ENCODE measurements at places on chromosomes 1 and 21.

DNA sequence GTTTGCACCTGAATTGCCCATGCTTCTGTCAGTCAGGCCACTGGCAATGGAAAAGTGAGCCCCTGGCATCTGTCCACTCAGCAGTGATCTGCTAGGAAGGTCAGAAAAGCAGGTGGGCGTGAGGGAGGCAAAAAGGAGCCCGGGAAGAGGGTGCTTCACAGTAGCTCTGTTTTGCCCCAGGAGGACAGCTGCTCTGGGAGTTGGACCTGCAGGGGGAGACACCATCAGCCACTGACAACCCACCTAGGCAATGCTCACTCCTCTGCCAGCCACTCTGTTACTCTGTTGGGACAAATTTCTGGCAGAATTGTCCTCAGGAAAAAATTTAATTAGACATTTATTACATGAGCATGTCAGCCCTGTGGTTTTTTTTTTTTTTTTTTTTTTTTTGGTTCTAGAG is 146.4 kb downstream of the LRIG2 start:
- no peak for DNase-seq

DNA sequence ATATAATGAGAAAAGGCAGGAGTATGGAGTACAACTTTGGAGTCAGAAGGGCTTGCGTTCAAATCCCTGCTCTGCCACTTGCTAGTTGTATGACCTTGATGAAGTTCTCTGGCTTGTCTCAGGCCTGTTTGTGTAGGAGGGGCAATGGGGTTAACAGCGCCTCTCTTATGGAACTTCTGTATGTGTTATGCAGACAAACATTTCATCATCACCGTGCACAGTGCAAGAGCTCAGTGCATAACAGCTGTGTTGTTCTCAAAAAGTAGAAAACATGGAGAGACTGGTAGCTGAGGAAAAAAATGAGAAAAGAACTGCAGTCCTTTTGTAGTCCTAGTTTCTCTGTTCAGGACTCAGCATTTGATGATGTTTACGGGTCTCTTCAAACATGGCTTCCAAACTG is 10.4 kb upstream of the ZNF648 start:
- DNase-seq: no peak

GRCh38 chr1:161096015-161096414 is 2.1 kb upstream of the KLHDC9 start:
- DNase-seq: no peak

GRCh38 chr1:27554759-27555699 is 48.9 kb downstream of the AHDC1 start:
- no peak for DNase-seq

GRCh38 chr1:6959491-6959890 is 174.2 kb downstream of the CAMTA1 start:
- no peak for DNase-seq

DNA sequence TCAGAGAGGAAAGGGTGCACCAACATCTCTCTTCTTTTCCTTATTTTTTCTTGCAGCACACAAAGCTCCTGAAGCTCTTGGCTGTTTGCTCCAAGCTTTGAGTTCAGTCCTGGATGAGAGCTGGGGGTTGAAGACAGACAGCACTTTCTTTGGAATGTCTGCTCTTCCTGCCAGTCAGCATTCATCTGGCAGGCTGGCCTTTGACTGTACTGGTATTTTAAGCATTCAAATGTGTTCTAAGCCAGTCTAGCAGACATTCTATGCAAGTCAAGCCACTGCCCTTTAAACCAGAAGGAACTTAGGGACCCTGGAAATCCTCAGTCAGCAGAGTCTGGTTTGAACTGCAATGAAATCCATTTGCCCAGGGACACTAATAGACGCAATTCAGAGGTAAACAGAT is 45.0 kb downstream of the XCL1 start:
- DNase-seq: no peak

GRCh38 chr1:246136477-246136876 is 370.6 kb downstream of the SMYD3 start:
- DNase-seq: no peak

GRCh38 chr21:29787361-29787909 is 152.4 kb downstream of the GRIK1 start:
- no peak for DNase-seq

- no peak for DNase-seq
Observed at GRCh38 chr1:38201431-38201830, 154.8 kb upstream of the POU3F1 start.

DNA sequence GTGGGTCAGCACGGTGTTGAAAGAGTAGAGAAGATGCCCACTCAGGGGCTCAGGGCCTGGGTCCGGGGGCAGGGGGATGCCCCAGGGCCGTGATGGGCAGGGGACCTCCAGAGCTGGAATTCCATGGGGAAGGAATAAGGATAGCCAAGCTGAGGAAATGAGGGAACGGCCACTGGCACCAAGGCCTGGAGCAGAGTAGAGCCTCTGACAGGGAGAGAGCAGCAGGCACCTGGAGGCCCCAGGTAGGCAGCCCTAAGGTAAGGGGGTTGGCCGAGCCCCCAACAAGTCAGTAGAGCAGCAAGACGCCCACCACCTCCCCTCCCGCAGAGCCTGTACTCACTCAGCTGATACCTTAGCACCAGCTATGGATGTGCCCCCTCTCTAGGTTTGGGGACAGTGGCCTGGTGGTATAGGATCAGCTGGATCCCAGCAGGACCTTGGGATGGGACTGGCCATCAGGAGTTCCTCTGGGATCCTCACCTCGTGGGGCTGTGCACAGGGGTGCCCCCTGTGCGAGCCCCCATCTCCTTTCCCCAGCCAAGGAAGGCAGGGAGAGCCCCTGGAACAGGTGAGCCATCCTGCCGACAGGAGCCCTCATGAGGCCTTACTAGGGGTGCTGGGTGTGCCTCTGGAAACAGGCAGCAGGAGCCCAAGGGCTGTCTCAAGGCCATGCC is 21.0 kb upstream of the ARF1 start:
- no peak for DNase-seq

DNA sequence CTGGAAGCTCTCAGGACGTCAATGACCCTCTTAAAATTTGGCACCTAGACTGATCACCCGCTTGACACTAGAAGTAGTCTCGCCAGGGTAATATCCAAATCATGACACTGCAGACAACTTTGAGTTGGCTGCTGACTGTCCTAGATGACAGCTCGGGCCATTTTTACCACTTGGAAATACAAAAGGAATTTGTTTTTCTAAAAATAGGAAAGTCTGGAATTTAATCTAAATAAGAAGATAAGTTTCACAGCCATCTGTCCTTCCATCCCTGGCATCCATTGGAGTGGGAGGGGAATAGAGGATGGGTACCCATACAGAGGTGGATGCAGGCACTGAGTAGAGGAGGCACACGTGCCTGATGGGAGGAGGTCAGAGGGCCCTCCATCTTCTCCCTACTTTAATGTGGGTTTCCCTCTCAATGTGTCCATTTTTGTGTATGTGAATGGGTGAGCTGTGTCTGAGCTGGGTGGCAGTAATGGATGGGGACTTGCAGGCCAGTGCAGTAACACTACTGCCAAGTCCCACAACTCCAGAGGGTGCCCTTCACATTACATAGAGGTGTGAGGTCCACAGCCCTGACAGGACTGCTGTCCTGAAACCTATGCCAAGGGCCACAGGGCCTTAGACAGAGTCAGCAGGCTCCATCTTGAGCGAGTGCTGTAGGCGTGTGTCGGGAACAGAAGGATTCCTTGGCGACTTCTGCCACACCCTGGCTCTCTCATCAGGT is 104.8 kb upstream of the IPO9 start:
- no peak for DNase-seq

DNA sequence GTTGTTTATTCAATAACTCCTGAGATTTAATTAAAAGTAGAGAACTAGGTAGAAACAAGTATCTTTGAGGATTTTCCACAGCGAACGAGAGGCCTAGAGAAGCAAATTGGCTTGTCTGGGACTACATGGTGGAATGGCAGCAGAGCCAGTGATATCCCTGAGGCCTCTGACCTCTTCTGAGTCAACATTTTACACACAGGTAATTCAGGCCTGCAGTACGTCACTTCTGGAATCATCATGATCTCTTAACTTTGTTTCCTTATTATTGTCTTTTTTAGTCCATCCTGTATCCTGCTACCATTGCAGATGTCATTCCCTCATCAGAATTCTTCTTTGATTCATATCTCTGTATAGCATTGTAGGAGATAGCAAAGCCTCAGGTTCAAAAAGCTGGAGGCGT is 9.9 kb downstream of the SPRTN start:
- no peak for DNase-seq
